ENCODE measurements at places on chromosomes 3 and 15.

- no peak for DNase-seq
Measured at GRCh38 chr3:14534516-14535191, 5.5 kb downstream of the GRIP2 start.

GRCh38 chr15:73924171-73924921, 1.9 kb upstream of the LOXL1 start:
- no peak for DNase-seq

- DNase-seq = peak; percentile 22
Measured at GRCh38 chr3:60202052-60202726, 1049.1 kb downstream of the FHIT start.

GRCh38 chr3:126913524-126913923, 69.4 kb upstream of the PLXNA1 start:
- no peak for DNase-seq

- DNase-seq = no peak
Measured at GRCh38 chr3:135451037-135451785, 514.3 kb upstream of the PPP2R3A start.

DNA sequence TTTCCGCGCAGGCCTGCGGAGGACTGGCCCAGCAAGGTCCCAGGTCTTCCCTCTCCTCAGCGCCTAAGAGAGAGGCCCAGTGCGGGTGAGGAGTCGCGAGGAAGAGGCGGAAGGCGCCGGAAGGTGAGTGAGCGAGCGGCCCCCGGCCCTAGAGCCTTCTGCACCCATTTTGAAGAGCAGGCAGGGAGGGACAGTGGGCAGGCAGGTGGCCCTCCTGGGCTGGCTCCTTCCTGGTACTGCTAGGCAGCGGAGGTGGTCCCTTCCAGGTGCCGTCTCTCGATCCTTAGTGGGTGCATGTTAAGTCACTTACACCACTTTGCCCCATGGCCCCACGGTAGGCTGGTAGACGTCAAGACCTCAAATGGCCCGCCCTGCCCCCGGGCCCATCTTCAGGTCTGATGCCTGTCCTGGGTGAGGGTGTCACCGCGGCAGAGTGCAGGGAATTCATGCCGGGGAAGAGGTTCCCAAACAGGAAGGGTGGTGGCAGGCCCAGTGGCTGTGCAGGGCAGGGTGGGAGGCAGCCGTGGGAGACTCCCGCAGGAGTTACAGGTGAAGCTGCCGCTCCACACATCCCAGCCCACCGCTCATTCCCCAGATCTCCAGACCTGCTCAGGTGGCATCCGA, 14.4 kb downstream of the PAK6 start:
- peak; percentile 27 for DNase-seq

- no peak for DNase-seq
Measured at GRCh38 chr15:35206060-35206675, 121.1 kb upstream of the NANOGP8 start.

DNA sequence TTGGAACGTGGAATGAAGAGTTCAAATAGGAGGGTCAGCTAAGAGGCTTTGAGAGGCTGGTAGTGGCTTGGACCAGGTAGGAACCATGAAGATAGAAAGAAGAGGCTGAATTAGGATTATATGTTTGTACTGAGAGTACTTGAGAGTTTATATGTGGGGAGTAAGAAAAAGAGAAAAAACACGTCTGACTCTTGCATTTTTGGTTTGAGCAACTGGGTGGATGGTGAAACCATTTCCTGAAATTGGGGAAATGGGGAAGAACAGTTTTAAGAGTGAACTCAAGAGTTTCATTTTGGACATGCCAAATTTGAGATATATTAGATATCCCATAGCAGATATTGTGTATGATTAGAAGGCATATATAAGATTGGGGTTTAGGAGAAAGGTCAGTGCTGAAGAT, 92.9 kb upstream of the TNIK start:
- DNase-seq = no peak

DNA sequence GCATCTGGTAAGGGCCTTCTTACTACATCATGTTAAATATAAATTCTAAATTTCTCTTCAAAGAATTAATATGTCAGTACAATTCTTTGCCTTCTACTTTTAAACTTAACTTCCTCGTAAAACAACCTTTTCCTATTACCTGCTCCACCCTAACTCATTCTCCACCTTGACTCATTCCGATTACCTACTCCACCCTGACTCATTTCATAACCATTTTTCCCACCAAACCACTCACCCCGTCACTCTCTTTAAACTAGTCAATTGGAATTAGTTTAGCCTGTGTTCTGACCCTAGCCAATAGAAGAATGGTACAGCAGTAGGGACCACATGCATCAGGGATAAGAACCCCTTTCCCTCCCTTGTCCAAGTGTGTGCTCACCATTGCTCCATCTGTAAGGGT, 65.6 kb downstream of the PLSCR2 start:
- no peak for DNase-seq

GRCh38 chr15:43186003-43186353, 775 bp downstream of the CCNDBP1 start:
- no peak for DNase-seq

- no peak for DNase-seq
Measured at GRCh38 chr3:188326111-188326510, 172.2 kb downstream of the LPP start.

DNA sequence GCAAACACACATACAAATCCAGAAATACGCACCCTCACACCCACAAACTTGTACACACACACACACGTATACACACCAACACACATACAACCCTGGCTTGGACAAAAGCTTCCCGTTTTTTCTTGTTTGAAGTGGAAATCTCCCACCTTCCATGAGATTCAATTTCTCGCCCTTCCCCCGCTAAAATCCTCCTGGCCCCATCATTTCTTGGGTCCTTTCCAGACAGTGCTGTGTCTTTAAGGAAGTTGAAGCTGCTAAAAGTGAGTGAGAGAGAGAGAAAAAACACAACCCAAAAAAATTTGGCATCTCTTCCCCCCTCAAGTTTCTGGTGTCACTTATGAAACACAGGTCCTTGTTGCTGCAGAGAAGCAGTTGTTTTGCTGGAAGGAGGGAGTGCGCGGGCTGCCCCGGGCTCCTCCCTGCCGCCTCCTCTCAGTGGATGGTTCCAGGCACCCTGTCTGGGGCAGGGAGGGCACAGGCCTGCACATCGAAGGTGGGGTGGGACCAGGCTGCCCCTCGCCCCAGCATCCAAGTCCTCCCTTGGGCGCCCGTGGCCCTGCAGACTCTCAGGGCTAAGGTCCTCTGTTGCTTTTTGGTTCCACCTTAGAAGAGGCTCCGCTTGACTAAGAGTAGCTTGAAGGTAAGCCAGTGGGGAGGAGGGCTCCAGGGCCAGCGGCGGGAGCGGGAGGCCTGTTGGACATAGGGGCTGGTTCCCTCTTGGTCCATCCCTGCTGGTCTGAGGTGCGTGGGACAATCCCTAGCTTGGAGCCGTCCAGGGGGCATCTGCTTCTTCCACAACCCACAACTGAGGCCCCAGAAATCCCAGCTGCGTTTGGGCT, at the start of gene ISLR:
ISLR (plus strand) TSS at position 331 of the 839 bp plus-strand sequence. CDS start 1,149 bp downstream, outside the sequence.
- DNase-seq = peak; percentile 15

GRCh38 chr3:197404030-197404429, 105.6 kb upstream of the DLG1 start:
- no peak for DNase-seq

DNA sequence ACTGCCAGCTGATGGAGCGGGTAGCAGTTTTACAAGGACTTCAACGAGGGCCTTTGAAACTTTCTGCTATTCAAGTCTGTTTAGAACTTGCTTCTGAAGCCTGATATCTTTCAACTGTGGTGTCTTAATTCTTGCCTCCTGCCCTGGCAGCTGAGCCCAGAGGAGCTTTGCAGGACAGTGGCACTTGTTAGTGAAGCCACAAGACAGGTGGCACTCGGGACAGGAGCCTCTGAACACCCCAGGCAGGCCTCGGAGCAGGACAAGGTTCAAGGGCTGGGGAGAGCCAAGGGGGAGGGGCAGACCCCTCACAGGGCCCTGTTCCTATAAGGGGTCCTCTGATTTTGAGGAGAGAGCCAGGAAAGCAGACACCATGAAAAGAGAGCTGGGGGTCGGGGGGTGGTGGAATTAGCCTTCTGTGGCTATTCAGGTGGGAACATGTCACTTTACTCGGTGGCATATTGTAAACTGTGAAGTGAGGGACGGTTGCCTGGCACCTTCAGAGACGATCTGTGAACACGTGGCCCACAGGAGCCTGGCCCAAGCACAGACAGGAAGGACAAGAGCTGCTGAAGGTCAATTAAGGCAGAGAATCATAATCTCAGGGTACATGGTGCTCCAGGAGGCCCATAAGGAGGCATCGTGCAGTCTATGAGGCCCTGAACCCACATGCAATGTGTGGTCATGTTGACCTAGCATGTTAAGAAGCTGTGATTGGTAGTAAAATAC, 30.1 kb upstream of the KY start:
- no peak for DNase-seq

GRCh38 chr3:10247679-10248183, 528 bp upstream of the TATDN2 start:
- no peak for DNase-seq

GRCh38 chr3:69747511-69748258, 8.4 kb downstream of the MITF start:
- no peak for DNase-seq

Measured in DMS79 treated with DMSO at 0.1 percent for 48 hours (cell line).